HFFc6 (cell line): ENCODE measurements at places on chromosomes 12 and 14.

DNA sequence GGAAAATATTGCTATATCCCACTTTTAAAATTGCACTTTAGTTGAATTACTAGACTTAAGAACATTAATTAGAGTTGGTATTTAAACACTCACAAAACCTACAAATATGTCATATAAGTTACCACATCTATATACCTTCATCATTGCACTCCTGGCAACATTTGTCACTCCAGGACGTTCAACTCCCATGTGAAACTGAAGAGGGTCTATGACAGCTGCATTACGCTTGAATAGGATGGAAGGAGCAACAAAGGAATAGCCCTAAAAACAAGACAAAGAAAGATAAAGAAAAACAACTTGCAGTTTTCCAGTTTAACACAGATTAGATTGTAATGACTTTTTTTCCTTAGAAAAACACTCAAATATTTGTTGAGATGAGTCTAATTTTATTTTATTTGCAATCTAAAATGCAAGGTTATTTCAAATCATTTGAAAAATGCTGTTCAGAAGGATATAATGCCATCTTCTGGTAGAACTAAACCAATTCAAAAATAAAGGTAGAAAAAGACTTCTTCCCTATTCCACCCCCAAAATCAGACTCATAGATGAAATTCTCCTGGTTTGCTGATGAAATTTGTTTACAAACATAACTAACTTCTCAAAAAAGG, 84.3 kb upstream of the TTC7B start:
- no peak for DNase-seq

DNA sequence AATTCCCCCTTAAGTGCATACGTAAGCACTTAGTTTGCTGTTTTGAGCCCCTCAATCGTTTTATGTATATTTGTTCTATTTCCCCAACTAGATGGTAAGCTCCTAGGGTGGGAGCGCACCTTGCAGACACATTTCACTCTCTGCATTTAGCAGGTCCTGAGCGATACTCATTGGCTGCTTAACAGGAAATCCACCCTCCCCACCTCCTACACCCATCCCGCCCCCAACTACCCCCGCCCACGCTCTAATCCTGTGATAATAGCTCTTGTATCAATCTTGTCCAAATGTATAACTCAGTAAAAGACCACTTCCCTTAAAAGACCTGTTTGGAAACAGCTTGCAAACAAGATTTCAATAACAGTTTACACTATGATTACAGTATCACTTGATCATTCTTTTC, 8.1 kb downstream of the LPAR5 start:
- no peak for DNase-seq

- no peak for DNase-seq
These were observed 28.1 kb upstream of the TTC7B start for GRCh38 chr14:90844321-90844720.

- peak; percentile 28 for DNase-seq
These were observed 60.4 kb downstream of the RASSF8 start for GRCh38 chr12:26018926-26019325.

GRCh38 chr12:114812858-114813761, 129.1 kb upstream of the TBX3 start:
- no peak for DNase-seq
